ENCODE measurements at places on chromosomes 11 and 22. TPM values are rescaled to one million over a fixed set of nuclear protein-coding genes. Genes with fewer than 3 reads are reported as not detected.

GRCh38 chr11:5937868-5938602 lies 4.0 kb upstream of the OR56A3 start:
- H3K27me3 ChIP-seq = no peaks in the 10 kb centered on the region
- H3K4me3 ChIP-seq = no peak overlapping the region

DNA sequence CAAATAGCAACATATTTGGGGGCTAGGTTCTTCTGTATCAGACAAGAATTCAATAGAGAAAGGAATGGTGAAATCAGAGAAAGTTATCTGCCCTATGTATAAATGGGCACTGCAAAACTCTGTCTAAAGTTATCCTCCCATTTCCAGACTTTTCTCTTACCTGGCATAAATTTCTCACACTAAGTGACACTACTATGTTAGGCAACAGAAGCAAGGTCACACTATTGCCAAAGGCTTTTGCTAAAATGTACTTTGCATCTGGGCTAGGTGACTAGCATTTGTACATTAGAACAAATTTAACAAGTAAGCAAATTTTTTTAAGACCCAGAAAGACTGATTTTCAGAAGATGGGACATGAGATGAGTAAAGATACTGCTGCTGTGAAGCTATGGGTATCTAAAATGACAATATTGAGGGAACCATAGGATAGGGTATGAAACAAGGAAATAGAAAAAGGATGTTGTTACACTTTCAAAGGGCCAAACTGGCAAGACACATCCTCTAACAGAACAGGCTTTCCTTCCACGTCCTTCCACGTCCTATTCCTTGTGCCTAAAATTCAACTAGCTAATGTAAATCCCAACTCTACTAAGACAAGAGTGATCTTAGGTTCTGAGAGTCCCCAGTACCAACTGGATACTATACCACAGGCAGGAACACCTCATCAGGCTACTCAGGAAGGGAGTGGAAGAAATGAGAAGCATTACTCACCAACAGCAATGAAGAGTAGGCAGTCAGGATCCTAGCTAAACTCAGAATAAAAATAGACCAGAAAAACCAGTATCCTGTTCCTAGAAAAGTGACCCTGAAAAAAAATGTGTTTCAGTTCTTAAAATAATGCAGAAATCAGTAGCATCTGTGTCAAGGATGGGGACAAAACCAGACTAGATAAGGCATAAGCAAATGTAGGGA lies 22.6 kb downstream of the GDPD4 start:
- DNase-seq = no peak
- no peaks in the 10 kb centered on the region for H3K36me3 ChIP-seq
- H3K27me3 ChIP-seq = no peaks in the 10 kb centered on the region
- no peak overlapping the region for H3K4me3 ChIP-seq
- H3K4me1 ChIP-seq = no peaks in the 10 kb centered on the region

OLFML1 gene
- total RNA-seq = 4.4 TPM

KRTAP5-9 gene
- 2.2 TPM for total RNA-seq

NCF4 gene
- total RNA-seq = 0.91 TPM
